ENCODE measurements at places on chromosomes 3 and 15.

GRCh38 chr3:101963902-101964362 lies 114.6 kb downstream of the NFKBIZ start:
- peak; percentile 38 for DNase-seq

DNA sequence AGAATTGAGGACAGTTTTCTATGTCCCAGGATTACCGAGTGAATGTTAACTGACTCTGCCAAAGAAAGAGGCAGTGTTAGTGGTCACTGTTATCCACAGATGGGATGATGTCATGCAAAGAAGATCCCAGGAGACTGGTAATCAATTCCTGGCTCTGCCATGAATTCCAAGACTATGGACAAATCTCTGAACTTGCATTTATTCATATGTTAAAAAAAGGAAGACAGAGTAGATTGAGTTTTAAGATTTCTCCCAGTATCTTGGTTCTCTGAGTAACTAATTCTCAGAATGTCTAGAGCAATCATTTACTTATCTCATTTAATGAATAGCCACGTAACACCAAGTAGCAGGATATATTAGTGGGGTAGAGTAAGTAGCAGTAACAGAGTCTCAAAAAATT lies 11.5 kb upstream of the MAP3K13 start:
- no peak for DNase-seq

DNA sequence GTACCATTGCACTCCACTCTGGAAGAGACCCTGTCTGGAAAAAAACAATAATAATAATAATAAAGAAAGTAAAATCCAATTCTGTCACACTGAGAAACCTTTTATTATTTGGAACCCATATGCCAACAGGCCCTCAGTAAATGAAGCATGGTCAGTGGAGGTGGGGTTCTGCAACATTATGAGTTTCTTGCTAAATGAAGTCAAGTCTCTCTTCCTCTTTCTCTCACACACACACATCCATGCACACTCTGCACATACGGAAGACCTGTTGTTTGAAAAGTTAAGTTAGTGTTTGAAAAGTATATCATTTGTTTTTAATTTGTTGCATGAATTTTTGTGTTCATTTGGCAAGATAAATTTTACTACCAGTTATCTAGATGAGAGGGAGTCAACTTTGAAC lies 27.8 kb downstream of the GAP43 start:
- no peak for DNase-seq

GRCh38 chr3:178146406-178146831 lies 389.8 kb upstream of the KCNMB2 start:
- DNase-seq = no peak

DNA sequence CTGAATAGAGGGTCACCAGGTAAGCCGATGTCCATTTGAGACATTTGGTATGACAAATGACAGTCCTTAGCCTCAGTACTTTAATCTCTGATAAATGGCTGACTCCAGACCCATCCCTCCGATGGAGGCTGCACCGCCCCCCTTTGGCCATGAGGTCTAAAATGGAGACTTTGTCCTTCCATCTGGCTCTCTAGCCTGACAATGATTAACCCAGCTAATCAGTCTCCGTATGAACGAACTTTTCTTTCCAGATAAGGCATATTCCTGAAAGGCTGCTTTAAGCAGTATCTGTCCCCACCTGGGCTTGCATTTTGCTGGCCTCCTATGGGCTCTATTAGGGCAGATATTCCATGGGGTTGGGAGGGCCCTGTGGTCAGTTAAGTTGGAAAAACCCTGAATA lies 10.8 kb upstream of the MYZAP start:
- DNase-seq = no peak

GRCh38 chr3:71652781-71653413 lies 69.4 kb upstream of the FOXP1 start:
- no peak for DNase-seq

GRCh38 chr15:74156678-74157411 lies 16.7 kb upstream of the ISLR start:
- no peak for DNase-seq

DNA sequence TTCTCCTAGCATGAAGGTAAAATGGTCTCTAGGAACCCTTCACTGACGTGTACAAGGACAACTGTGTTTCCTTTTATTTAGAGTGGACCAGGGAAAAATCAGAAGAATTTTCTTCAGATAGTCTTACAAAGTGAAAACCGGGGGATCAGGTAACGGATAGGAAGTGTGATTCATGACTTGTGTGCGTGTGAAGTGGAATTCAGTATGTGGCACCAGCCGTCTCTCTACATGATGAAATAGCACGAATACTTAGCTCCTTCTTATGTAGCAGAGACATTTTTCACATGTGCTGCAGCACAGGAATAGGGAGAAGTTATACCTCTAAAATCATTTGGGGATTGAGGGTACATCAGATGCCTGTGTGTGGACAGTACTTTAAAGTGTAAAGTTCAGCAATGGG lies 159.2 kb downstream of the MEX3B start:
- no peak for DNase-seq

GRCh38 chr3:27221264-27221932 lies 147.8 kb downstream of the NEK10 start:
- DNase-seq = no peak

DNA sequence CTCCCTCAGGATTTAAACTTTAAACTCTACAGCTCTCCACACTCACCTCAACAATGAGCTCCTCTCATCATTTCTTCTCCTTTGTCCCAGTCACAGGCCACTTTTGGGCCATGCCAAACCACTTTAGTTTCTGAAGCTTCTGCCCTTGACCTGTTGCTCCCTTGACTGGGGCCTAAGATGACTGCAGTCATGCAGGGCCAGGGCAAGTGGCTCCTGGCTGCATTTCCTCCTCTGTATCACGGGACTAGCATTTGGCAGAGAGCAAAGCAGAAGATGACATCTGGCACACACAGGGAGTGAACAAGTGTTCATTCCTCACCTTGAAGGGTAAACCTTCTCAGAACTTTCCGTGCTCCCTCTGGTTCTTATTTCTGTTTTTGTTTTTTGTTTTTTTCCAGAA lies 136.9 kb downstream of the PDE8A start:
- DNase-seq = no peak

GRCh38 chr3:184540777-184541681 lies 20.6 kb upstream of the EPHB3 start:
- peak; percentile 71 for DNase-seq

GRCh38 chr3:161449785-161450184 lies 46.8 kb upstream of the OTOL1 start:
- no peak for DNase-seq

- no peak for DNase-seq
Measured at GRCh38 chr3:37779289-37780152, 82.2 kb upstream of the CTDSPL start.

- no peak for DNase-seq
Measured at GRCh38 chr3:101632586-101632985, 44.3 kb downstream of the ZBTB11 start.

- no peak for DNase-seq
Measured at GRCh38 chr15:62469874-62470688, 305.0 kb upstream of the C2CD4B start.

DNA sequence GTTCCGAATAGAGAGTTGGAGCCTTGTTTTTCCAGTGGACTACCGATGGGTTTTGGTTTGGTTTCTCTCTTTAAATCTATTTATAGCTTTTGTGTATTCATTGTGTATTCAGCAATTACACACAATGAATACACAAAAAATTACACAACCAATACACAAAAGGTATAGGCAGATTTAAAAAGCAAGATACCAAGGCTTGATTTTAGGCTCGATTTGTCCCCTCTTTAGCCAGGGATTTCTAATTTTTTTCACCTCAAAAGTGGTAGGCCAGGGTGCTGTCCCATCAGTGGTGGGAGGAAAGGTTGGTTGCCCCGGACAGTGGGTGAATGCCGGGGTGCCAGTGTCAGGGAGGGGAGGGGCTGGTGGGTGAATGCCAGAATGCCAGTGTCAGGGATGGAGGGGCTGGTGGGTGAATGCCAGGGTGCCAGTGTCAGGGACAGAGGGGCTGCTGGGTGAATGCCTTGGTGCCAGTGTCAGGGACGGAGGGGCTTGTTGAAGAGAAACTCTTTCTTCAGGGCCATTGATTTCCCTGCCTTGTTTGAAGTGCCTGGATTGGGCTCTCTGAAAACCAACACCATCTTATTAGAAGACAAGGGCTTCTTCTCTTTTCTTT lies 186.2 kb downstream of the GOLGA6L6 start:
- no peak for DNase-seq

- DNase-seq = peak; percentile 22
Measured at GRCh38 chr3:170038434-170039110, 777 bp downstream of the GPR160 start.

- DNase-seq = no peak
Measured at GRCh38 chr3:69353503-69353902, 32.4 kb downstream of the FRMD4B start.

GRCh38 chr3:143628971-143629370 lies 219.3 kb downstream of the SLC9A9 start:
- DNase-seq = no peak

GRCh38 chr15:63491116-63491827 lies 13.1 kb upstream of the USP3 start:
- DNase-seq = no peak

DNA sequence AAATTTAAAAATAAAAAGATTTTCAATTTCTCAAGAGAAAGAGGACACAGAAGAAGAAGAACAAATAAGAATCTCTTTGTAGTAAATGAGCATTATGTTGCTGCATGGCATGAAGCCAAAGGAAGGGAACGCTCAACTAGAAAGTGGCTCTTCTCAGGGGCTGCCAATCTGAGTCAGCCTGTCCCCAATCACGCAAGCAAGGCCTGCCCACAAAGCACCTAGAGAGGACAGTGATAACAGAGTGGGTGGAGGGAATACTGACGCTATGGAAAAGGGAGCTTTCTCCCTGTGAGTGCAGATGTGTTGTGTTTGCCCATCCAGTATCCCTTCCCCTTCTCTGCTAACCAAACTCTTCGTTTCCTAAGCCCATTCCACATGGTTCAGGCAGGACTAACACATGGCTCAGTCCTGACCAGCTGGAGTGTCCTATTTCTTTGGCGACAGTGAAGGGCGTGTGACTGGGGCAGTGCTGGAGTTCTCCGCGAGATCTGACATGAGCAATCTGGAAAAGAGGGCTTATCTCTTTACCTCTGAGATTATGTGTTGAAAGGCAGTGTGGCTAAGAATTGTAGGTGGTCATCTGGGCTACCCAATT lies 14.2 kb downstream of the FBN1 start:
- no peak for DNase-seq

- DNase-seq = no peak
Measured at GRCh38 chr3:105830836-105831235, 38.0 kb downstream of the CBLB start.

- no peak for DNase-seq
Measured at GRCh38 chr3:184769382-184770170, 42.4 kb upstream of the VPS8 start.

DNA sequence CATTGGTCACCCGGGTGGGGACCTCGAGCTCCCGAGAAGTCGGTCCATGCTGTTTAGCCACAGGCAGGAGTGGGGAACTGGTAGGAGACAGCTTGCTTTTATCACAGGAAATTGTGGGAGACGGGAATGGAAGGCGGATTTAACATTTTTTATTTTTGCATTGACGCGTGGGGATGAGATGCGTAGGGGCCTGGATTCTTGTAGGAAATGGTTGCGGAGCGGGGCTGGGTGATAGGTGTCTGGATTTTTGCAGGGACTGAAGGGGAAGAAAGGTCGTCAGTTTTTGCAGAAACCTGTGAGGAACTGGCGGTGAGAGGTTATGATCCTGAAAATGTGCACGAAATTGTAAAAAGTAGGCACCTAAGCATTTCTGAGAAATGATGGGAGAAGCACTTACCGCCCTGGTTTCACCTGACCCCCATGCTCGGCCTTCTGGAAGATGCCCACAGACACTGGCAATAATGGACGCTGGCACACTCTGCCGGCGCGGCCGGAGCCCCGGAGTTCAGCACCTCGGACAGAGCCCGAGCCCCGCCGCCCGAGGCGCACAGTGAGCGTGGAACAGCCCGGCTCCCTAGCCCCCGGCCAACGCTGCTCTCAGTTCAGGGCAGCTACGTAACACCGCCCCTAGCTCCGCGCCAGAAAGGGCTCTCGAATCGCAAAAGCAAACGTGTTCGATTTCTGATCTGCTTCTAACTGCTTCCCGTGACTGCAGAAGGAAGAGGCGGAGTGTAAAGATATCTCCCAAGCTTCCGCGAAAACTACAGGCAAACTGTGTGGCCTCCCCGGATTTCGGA lies 928 bp downstream of the ANKRD34C start:
- no peak for DNase-seq

DNA sequence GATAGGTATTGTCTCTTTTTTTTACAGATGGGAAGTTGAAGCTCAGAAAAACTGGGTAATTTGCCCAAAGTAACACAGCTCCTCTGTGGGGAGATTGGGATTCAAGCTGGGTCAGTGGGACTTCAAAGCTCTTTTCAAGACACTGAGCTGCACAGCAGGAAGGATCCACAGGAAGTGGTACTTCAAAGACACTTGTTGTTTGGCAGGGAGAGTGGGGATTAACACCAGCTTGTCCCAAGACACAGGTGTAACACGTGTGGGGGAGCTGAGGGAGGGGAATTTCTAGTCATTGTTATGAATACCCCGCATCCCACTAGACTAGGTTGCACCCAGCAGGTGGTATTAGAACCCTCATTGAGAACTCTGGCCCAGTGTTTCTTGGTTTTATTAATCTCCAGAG lies 116.0 kb downstream of the FOXB1 start:
- DNase-seq = no peak

Measured in stimulated activated CD4-positive, alpha-beta T cell treated with anti-CD3 and anti-CD28 coated beads, Interleukin-4, amount 100 ng/mL, for 4 hours (primary cell).